HT1080 (cell line): ENCODE measurements at places on chromosomes 2 and 18. TPM values are rescaled to one million over a fixed set of nuclear protein-coding genes. Genes with fewer than 3 reads are reported as not detected.

DNA sequence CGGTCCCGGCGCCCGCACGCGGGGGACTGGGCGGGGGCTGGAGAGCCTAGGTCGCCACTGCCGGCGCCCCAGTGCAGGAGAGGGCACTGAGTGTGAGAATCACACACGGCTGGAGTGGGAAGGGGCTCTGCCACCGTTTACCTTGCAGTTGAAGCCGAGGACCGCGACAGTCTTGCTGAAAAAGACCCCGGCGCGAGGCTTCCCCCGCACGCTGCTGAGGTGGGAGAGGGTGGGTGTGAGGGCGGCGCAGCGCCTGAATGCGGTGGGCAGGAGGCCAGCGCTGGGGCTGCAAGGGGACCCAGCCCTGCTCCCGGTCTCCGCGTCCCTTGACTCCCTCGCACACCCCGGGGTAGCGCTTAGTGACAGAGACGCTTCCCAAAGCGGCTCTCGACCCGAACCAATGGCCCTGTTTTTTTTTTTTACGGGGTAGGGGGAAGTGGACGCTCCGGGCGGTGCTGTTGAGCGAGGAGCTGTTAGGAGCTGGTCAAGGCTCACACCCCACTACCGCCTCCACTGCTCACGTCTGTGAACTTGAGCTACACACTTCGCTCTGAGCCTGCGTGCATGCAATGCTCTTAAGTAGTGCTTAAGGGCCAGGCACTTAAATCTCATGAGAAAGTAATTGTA, 794 bp downstream of the NOTO start:
- DNase-seq, result no peak

EDAR gene
- total RNA-seq, result not detected in 2 replicates

DNA sequence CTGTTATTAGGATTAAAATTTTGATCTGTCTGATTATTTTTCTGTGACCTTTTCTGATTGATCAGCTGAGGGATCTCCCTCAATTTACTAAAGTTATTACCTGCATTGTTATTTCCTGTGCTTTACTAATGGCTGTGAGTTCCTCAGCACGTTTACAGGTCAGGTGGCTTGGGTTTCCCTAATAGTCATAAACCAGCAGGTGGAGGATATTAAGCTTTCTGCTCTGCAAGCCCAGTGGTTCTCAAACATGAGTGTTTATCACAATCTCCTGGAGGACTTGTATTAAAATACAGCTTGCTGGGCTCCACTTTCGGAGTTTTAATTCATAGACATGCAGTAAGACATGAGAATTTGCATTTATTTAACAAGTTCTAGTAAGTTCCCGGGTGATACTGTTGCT, 22.4 kb upstream of the UGP2 start:
- no peak for DNase-seq

- no peak for DNase-seq
Observed at GRCh38 chr18:75201282-75202270, 7.4 kb downstream of the PTGR3 start.

DNA sequence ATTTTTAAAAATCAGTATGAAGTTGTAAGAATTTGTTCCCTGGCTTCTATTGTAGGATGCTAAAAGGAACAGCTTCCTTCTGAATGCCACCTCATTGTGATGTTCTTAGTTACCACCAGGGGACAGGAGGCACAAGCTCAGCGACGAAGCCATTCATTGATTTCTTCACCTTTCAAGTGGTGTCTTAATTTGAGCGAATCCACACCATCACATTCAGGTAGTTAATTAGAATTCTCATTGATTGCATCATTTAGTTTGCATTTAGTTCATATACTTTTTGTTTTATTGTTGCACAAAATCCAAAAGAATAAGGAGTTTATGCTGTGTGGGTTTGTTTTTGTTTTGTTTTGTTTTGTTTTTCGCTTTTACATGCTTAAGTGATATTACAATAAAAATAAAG, 23.1 kb downstream of the CYP27C1 start:
- no peak for DNase-seq

NEU2 gene
- 0.24 and 0.37 TPM in 2 replicates for total RNA-seq

DNA sequence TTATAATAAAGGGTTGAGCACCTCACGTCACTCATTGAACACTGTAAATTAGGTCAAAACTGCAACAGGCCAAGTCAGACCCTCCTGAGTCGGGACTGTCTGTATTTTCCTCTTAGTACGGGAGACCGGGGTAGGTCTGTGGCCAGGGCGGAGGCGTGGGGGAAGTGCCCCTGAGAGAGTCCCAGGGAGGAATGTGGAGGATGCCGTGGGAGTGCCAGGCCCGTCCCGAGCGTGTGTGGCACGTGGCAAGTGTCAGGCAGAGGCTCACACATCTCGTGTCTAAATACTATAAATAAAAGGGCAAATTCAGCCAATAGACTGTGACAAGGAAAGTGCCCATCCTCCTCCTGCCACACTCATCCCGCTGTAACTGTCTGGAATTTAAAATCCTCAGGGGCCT, 6.3 kb upstream of the HDAC4 start:
- DNase-seq, result no peak

CTLA4 gene
- not detected in 2 replicates for total RNA-seq

GRCh38 chr2:178628605-178629004, 148.3 kb downstream of the PLEKHA3 start:
- DNase-seq, result no peak
